ENCODE measurements at places on chromosomes 2 and 18. TPM values are rescaled to one million over a fixed set of nuclear protein-coding genes. Genes with fewer than 3 reads are reported as not detected.

- DNase-seq = no peak
Observed at GRCh38 chr18:46843372-46843771, 73.9 kb downstream of the PIAS2 start.

The COL3A1 gene
- total RNA-seq = 107 TPM

- peak; percentile 62 for DNase-seq
Observed at GRCh38 chr2:54657664-54658083, 65.8 kb upstream of the EML6 start.

The UBR3 gene
- 34.3 TPM for total RNA-seq

The TGFBRAP1 gene
- 10.4 TPM for total RNA-seq

The DNAJC5G gene
- not detected for total RNA-seq

The RGPD8 gene
- total RNA-seq = 20.6 TPM

The CNRIP1 gene
- total RNA-seq = 26.4 TPM

GRCh38 chr18:48607056-48607984, 68.5 kb downstream of the CTIF start:
- DNase-seq = no peak

Measured in liver (tissue), 10 donors.